ENCODE measurements at places on chromosomes 6 and 20.

- DNase-seq = no peak
Observed at GRCh38 chr6:69758214-69758613, 38.6 kb downstream of the LMBRD1 start.

DNA sequence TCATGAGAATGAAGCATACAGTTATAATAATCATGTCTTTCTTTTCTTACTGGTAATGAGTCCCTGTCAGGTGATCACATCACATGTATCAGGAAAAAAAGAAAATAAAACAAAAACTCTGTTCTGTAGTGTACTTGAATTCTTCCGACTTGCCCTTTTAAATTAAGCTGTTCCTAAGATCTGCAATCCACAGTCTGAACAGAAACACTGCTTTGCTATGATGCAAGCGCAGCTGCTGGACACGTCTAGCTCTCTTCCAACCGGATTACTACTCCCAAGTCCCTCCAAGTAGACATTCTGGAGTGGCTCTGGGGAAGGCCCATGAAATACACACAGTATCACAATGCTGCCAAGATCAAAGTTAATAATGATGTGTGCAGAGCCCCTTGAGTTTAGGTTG, 83.7 kb downstream of the FYN start:
- no peak for DNase-seq

- no peak for DNase-seq
Observed at GRCh38 chr6:108020472-108021116, 53.9 kb downstream of the OSTM1 start.

DNA sequence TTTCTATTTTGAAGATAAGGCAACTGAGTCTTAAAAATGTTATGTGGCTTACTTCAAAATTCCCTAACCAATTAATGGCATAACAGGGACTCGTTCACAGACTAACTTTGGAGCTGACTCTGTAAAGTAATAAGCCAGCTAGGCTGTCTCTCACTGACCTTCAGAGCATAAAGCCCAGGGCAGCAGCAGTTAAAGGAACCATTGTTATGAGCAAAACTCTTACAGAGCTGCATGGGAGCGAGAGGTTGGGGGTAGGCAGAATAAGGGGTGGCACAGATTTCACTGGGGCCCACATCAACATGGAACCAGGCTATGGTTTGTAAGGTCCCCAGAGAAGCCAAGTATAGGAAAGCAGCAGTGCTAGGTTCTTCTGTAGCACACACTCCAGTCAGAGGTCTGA, 637.8 kb downstream of the RFPL4B start:
- DNase-seq = no peak

DNA sequence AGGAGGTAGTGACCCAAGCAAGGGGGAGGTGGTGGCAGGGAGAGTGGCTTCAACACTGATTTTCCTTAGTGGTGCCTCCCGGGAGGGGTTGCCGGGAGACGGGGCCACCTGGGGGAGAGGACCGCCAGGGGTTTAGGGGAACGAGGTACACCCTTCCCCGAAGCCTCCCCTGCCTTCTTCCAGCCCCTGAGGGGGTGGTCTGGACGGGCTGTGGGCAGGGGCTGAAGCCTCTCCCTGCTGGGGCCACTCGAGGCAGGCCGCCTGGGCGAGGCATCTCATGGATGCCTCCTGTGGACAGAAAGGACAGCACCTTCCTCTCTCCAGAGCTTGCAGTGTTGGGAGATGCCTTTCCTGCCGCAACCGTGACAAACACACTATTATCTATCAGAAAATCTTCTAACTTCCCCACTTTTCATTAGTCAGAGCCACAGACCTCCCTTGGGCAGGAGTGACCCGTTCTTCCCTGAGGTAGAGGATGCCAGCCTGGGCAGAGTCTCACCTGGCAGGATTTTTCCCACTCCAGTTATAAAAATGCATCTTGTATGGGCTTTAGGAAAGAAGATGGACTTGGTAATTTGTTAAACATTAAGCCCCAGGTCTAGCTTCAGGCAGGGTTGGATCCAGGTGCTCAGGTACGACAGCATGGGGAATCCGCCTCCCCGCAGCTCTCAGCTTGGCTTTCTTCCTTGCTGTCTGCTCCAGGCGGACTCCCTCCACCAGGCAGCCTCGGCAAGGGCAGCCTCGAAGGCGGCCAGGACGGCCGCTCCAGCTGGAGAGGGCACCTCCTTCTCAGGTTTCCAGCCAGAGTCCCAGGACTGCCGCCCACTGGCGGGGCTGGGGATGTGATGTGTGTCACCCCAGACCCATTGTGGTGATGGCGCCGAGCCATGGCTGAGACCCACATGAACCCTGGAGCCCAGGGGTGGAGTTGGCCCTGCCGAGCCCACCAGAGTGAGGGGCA, 11.0 kb downstream of the HRH3 start:
- no peak for DNase-seq

DNA sequence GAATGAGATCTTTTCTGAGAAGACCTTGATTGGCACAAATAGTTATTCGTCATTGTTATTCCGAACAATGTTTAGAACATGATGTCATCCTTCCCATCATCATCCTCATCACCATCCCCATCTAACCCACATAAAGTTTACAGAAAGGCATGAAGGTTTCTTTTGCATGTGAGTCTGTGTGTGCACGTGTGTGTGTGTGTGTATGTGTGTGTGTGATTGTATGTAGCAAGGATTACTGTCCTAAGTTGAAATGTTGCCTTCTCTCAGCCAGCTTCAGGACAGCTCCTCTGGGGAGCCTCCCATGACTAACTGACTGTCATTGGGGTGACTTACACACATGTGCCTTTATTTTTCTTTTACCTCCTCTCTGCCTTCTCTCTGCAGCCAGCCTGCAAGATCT, 113.5 kb downstream of the SLC22A3 start:
- DNase-seq = no peak

- no peak for DNase-seq
Observed at GRCh38 chr20:23125625-23126191, 39.6 kb upstream of the CD93 start.

GRCh38 chr6:137121401-137121997, 51.9 kb downstream of the IL22RA2 start:
- DNase-seq = no peak

DNA sequence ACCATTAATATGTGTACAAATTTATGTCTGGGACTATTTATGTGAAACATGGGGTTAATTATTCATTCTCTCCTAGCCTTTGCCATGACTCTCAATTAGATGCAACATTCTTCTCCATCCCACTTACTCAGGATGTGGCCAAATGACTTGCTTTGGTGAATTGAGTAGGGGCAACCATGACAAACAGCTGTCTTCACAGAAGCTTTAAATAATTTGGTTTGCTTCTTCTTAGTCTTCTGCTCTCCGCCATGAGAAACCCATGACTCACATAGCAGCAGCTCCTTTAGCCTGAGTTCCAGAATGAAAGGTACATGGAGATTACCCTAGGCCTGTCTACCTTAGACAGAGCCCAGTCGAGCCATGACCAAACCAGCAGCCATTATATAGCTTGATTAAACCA, 74.7 kb downstream of the FRK start:
- DNase-seq = no peak

- DNase-seq = no peak
Observed at GRCh38 chr6:158910484-158911440, 89.2 kb downstream of the RSPH3 start.

DNA sequence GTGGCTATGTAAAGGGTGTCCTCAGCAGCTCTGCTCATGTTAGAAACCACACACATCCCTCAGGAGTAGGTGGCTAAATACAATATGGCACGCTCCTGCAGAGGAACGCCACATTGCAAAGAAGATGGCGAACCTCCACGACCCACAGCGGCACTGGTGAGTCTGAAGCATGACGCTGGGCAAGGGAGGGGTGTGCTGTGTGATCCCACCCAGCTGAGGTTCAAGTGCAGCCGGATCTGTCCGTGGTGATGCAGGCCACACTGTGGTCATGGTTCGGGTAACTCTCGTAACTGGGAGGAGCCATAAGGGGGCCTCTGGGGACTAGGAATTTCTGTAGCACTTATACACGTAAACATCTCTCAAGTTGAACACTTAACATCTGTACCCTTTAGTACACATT, 23.4 kb upstream of the APMAP start:
- no peak for DNase-seq

GRCh38 chr20:25011831-25012241, 19.3 kb upstream of the APMAP start:
- no peak for DNase-seq

DNA sequence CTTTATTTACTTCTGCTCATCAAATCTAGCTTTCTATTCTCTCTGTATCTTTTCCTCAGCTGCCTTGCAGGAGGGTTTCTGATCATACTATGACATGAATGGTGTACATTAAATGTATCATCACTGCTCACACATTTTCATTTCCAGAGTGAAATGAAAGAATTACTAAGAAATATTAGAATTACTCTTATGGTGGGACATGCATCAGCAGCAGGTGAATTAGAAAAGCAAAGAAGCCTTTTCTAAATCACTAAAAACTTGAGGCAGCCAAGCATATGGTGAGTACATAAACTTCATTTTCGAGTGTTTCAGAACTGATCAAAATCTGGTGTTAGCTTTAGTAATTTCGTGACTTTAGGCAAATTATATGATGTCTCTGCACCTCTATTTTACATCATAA, 23.6 kb downstream of the IL17A start:
- DNase-seq = no peak

GRCh38 chr6:79385893-79386292, 151.3 kb downstream of the LCA5 start:
- no peak for DNase-seq

DNA sequence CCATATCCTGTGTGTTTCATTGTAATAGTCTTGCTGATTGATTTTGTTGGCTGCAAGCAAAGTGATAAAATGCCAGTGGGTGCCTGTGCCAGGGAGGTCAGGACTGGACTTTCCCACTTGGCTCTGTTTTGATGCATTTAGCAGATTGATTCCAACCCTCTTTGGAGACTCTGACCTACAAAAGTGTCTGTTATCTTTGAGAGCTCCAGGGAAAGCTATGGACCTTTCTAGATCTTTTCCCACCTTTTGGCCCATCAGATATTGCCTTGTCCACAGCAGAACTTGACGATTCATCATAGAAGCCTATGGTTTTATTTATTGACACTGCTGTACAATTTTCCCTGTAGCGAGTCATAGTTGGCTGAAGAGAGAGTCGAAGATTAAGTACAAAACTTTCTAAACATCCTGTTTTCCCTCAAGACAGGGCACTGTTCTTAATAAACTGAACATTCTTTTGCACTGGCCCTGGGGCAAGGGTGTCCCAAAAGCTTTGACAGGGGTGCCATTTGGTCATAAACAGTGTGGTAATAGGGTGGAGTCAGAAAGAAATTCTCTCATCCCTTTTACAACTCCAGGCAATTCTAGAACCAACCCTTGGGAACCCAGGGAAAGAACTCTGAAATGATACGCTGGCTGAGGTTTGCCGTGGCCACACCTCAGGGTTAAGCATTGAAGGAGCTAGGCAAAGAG, 53.7 kb downstream of the E2F3 start:
- DNase-seq = no peak

DNA sequence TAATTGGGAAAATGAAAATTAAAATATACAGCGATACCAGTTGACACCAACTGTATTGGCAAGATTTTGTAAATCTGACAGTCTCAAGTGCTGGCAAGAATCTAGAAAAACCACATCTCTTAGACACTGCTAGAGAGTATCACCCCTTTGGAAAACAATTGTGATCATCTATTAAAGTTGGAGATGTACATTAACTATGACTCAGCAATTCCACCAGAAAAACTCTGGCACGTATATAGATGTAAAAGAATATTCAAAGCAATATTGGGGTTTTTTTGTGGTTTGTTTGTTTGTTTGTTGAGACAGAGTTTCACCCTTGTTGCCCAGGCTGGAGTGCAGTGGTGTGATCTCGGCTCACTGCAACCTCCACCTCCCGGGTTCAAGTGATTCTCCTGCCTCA, 142.9 kb downstream of the HACE1 start:
- no peak for DNase-seq

GRCh38 chr6:30234356-30234755, 21.1 kb upstream of the TRIM26 start:
- no peak for DNase-seq

- no peak for DNase-seq
Observed at GRCh38 chr20:62822788-62823651, 6.2 kb downstream of the COL9A3 start.

DNA sequence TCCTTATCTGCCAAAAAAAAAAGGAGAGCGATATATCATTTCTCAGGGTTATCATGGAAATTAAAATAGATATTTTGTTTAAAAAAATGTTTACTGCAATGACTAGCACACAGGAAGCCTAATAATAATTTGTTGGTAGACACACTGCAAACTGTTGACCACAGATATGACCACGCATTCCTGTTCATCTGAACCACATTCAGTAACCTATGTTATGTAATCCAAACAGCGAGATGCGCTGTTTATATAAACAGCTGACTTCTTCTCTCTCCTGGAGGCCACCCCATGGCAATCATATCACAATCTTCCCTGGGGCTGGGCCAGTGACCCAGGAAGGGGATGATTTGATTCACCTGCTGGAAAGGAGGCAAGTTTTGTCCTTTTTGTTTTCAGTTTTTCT, 129.3 kb upstream of the UST start:
- no peak for DNase-seq

- no peak for DNase-seq
Observed at GRCh38 chr6:123648723-123649122, 12.0 kb upstream of the TRDN start.

- no peak for DNase-seq
Observed at GRCh38 chr6:141594874-141595273, 537.9 kb upstream of the GJE1 start.

DNA sequence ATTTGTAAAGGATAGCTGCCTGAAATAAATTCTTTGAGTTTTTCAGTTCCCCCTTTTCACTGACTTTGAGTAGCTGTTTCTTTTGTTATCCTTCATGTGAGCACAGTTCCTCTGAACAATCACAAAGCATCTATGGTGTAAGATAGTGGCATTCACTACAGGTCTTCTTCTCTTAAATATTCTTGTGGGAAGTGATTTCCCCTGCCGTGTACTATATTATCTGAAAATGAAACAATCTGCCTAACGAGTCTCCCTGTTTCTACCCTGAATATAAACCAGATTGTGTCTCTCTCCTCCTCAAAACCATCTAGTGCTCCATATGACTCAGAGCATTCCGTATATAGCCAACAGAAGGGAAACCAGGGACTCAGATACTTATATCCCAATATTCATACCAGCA, 380.1 kb upstream of the SOX4 start:
- no peak for DNase-seq

- DNase-seq = no peak
Observed at GRCh38 chr6:64081453-64081852, 445.9 kb downstream of the PHF3 start.

All from NCI-H1105 (cell line).